ENCODE measurements at places on chromosomes 3 and 15.

GRCh38 chr3:184982076-184982475 is 170.1 kb downstream of the VPS8 start:
- DNase-seq = no peak

- DNase-seq = no peak
Observed at GRCh38 chr3:124354150-124354549, 362.2 kb upstream of the ROPN1 start.

DNA sequence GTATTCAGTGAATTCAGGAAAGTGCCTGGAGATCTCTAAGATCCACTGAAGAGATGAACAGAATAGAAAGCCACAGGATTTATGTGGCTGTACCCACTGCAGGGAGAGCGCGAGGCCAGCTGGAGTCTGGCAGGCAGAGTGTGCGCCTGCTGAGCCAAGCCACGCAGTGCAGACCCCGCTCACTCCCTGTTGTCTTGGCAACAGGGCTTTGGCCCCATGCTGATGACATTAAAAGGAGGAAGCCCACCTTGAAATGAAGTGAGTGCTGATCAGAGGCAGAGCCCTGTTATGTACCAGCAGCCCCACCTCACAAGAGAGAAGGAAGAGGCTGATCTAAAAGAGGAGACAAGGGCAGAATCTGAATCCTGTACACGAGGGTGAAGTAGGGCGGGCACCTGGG is 36.7 kb downstream of the PXYLP1 start:
- no peak for DNase-seq

DNA sequence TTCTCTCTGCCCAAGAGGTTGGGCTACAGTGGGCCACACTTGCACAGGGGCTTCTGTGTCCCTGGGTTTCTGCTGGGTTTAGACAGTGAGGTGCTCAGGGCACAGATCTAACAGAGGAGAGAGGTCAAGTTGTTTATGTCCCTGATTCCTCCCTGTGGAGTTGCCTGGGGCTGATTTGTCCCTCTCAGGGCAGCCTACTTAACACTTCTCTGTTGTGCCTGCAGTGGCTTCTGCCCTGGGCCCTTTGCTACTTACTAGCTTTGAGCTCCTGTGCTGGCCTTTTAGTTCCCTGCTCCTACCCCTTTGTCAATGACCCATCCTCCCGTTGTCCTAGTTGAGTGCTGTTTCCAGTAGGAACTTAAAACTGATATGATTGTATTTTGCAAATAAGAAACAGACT is 114.0 kb upstream of the RGMA start:
- DNase-seq = no peak

DNA sequence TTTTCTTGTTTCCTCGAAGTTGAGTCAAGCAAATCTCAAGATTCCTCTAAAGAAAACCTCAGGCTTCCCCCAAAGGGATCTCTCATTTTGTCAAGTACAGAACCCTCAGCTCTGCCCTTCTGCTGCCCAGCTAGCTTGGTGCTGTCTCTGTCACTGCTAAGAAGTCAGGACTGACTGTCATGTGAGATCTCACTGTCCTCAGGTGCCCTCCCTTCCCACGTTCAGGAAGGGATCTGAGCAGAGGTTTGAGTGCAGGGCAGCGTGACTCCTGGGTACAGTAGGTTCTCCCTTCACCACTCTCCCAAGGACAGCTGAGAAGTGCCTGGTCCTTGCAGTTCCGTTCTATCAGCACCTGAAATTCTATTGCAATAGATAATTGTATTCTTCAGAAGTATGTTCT is 229.7 kb downstream of the SLCO3A1 start:
- DNase-seq = no peak

DNA sequence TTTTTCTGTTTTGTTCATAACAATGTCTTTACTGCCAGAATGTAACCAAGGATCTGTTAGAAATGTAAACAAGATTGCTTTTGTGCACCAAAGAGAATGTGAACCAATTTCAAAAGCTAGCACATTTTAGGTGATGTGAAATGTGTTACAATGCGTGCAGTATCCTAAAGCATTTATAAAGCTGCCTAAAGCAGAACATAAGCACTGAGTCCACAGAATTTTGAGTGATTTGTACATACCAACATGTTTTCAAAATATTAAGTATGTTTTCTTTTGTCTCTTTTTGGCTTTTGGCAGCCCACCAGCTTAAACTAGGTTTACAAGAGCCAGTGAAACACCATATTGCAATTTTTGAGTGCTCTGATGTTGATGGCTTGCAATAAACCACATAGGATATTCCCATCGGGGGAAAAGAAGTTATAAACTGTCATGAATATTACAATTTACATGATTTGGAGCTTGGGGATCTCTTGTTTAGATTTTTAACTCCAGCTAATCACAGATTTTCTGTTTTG is 364.0 kb downstream of the ZIC1 start:
- no peak for DNase-seq

DNA sequence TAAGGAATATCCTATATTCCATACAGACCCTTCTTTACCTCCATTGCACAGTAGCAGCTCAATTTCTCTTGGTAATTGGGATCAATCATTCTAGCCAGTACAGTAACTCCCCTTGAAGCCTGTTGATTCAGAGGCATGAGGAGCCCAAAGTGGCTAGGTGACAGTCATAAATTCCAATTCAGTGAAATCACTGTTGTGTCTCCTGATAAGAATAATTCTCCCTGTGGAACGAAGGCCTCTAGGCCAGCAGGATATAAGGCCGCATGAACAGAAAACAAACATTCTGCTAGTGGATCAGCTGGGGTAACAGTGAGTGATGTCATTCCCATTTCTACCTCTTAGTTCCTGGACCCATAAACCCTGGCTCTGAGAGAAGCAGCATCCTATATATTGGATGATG is 696.3 kb downstream of the NR2F2 start:
- no peak for DNase-seq

GRCh38 chr15:78880813-78881212 is 8.1 kb downstream of the MORF4L1 start:
- no peak for DNase-seq

GRCh38 chr3:122719273-122719921 is 38.8 kb downstream of the PARP14 start:
- no peak for DNase-seq

GRCh38 chr15:78093242-78094020 is 1.1 kb downstream of the SH2D7 start:
- no peak for DNase-seq

DNA sequence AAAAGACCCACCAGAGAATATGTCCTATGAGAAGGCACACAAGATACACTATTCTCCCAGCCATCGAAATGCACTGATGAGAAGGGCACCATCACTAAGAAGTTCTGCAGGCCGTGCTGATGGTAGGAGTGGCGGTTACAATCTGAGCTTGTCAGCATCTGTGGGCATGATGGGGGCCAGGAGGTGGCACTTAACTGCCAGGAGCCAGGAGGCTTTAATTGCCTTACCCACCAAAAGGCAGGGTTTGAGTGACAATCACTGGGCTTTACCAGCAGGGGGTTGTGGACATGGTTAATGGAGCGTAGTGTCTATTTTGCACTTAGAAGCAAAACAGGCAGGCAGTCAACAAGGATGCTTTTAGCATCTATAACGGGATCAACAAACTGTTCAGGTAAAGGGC is 16.0 kb upstream of the SQOR start:
- DNase-seq = no peak

DNA sequence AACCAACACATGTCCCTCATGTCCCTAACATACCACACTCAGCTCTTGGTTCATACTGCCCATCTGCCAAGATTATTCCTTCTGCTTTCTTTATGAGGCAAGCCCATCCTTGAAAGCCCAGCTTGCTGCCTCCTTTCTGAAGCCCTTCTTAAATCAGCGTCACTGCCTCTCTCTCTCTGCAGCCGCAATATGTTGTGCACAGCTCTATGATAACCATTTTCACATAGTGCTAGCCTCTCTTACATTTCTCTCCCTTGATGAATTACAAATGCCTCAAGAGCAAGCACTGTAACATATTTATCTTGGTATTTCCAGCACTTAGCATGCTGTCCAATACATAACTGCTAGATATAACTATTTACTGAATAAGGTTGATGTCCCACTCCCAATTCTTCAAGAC is 86.5 kb downstream of the TNIK start:
- no peak for DNase-seq

All from NCI-H187 treated with DMSO at 0.1 percent for 48 hours (cell line).